Midbrain (tissue), 1 donor: ENCODE measurements at places on chromosomes 16 and 17.
A peak's percentile ranks its signal among the peaks of the same experiment; 100 is the strongest.

- DNase-seq, result no peak
Measured at GRCh38 chr17:8959312-8959918, 6.1 kb downstream of the PIK3R5 start.

DNA sequence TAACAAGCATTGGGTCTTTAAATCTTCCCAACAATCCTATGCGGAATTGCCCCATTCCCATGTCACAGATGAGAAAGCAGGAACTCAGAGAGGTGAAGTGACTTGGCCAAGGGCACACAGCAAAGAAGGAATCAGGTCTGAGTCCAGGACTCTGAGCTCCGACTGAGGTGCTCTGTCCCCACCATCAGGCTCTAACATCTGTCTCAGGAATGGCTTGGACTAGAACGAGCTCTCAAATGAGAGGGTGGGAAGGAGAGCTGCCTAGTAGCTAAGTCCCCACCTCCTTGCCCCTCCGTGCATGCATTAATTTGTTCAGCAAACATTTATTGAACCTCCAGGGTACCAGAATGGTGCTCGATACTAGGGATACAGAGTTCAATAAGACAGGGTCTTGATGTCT lies 26.7 kb downstream of the ABCC3 start:
- DNase-seq, result no peak

DNA sequence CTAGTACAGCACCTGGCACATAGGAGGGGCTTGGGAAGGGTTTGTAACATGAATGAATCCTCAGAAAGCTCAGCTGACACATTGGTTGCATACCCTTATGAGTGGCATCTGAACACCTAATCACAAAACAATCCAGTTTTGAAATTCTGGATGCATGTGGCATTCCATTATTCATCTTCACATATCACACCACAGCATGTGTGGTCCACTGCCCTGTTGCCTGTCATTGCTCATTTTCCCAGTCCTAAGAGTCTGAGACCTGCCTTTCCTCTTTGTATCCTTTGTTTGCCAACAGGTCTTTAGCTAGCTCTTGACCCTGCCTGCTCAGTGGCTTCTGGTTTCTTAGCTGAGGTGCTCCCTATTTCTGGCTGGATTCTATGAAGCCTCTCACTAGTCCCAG lies 170.8 kb upstream of the ASIC2 start:
- no peak for DNase-seq

GRCh38 chr16:53982631-53983042 lies 278.7 kb downstream of the FTO start:
- peak; percentile 17 for DNase-seq

- DNase-seq, result no peak
Measured at GRCh38 chr16:85417156-85417860, 195.8 kb upstream of the GSE1 start.

GRCh38 chr16:26606381-26607150 lies 460.2 kb upstream of the C16orf82 start:
- no peak for DNase-seq

GRCh38 chr16:47990676-47991075 lies 165.1 kb downstream of the ABCC12 start:
- DNase-seq, result no peak
